ENCODE measurements at places on chromosomes 1 and 21.
A peak's percentile ranks its signal among the peaks of the same experiment; 100 is the strongest.

GRCh38 chr1:156359973-156360372 is 9.0 kb upstream of the RHBG start:
- DNase-seq, result no peak

- no peak for DNase-seq
These were observed 17.4 kb downstream of the CYYR1 start for GRCh38 chr21:26555540-26556146.

- no peak for DNase-seq
These were observed 202.7 kb downstream of the PTPRU start for GRCh38 chr1:29438991-29439390.

DNA sequence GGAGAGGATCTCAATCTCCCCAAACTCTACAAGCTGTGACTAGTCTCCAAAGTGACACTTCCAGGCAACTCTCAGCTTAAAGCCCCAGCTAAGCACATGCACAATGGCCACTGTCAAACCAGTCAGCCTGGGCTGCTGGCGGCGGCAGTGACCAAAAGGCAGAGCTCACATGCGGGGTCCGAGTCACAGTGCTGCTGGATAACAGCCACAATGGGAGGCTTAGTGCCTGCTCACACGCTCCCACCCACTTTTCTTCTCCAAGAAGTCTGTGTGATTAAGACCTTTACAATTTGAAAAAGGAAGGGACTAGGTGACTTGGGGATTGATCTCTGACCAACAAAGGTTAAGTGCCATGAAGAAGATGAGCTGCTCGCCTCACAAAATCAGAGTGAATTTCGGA is 16.8 kb downstream of the RIPK4 start:
- DNase-seq, result no peak

DNA sequence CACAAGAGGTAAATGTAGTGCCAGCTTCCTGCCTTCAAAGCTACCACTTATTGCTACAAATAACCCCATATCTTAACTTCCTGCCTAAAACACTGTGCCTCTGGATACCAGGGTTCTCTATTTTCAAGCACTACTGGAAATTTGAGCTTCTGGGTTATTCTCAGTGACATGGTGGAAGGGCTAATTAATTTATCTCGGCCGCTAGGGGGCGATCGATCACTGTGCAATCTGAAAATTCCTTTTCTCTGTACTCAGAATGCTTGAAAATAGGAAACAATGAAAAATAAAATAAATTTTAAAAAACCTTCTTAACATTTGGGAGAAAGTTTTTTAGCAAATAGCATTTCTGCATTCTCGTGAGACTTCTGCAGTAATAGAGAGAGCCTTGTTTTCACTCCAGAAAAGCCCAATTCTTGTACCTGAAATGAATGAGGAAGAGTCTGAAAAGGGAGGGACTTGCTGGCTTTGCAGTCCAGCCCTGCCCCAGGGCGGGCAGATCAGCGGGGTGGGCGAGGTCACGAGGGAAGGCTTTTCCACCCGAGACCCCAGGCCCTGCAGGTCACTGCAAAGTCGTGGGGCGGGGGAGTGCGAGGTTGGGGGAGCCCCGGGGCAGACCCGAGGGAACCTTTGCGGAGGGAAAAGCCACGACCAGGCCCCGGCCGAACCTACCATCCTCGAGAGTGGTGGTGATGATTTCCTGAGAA is 276.7 kb downstream of the PCP4 start:
- DNase-seq, result peak; percentile 59

DNA sequence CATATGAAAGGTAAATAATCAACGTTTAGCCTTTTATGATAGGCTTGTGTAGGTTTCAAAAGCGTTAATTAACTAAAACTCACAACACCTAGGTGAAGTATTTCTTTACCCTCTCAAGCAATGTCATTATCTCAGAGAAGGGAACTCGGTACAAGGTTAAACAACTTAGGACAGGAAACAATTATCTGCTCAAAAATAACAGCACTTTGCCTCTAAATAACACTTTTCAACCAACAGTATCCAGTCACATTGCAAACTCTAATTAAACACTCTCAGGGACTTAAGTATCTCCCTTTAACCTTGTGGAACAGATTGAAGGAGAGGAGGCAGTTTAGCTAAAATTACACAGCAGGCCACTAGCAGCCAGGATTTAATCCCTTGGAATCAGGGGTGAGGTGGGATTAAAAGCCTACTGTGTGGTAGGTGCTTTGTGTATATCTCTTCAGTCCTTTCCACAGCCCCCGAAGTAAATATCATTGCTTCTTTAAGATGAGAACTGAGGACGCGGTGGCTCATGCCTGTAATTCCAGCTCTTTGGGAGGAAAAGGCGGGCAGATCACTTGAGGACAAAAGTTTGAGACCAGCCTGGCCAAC is 5.2 kb upstream of the AKNAD1 start:
- DNase-seq, result no peak

DNA sequence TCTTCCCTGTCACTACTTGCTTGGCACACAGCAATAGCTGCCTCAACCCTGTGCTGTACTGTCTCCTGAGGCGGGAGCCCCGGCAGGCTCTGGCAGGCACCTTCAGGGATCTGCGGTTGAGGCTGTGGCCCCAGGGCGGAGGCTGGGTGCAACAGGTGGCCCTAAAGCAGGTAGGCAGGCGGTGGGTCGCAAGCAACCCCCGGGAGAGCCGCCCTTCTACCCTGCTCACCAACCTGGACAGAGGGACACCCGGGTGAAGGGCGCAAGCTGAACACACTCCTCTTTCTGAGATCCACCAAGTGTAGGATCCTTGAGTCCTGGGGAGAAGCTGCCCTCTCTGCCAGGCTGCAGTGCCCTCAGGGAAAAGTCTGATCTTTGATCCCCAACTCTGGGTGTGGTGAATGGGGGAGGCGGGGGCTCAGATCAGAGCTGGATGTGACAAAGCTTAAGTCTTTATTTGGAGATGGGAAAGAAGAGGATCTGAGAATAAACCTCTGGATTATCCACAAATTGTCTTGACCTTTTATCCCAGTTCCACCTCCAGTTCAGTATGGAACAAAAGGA is 1.2 kb downstream of the RXFP4 start:
- no peak for DNase-seq

DNA sequence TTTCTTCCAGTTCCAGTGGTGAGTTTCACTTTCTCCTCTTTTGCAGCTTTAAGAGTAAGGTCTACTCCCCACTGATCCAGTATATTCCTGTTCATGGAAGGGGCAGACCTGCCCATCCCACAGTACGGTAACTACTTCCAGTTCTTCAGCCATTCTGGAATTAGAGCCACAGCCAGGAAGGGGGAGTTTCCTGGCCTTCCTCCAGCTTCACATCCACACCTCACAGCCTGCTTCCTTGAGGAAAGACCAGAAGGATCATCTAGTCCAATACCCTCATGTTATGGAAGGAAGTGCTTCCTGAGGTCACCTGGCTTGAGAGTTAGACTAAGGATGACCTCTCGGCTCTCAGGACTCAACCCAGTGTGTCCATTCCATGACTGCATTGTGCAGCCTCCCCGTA is 597.8 kb downstream of the KIF26B start:
- no peak for DNase-seq

- no peak for DNase-seq
These were observed 14.3 kb upstream of the ADAM30 start for GRCh38 chr1:119910618-119911017.

DNA sequence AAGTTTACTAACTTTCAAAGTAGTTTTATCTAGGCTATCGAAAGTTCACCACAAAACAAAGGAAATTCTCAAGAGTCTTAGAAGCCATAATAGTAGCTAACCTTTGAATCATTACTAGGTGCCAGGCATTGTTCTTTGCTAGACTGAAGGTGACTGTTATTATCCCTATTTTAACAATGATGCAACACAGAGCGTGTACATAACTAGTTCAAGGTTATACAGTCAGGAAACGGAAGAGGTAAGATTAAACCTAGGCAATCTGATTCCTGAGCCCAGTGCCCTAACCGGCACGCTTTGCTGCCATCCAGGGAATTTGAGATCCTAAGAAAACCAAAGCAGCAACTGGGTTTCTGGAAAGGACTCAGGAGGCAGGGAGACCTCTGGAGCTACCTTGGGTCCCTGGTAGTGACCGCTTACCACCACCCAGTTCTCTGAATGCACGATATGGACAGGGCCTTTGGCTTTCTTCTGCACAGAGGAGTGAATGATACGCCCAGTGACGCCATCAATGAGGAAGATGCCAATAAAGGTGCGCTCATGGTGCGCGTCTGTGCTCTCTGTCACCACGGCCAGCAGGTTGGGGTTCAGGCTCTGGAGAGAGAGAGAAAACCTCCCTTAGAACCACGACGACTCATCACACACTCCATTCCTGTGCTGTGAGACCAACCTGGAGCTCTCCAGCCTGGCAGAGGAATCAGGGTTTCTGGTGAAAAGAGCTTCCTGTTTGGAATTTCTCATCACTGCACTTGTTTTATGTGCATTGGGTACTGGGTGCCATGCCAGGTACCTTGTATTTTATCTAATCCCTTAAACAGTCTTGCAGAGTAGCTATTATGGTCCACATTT is 13.1 kb upstream of the UBR4 start:
- no peak for DNase-seq

DNA sequence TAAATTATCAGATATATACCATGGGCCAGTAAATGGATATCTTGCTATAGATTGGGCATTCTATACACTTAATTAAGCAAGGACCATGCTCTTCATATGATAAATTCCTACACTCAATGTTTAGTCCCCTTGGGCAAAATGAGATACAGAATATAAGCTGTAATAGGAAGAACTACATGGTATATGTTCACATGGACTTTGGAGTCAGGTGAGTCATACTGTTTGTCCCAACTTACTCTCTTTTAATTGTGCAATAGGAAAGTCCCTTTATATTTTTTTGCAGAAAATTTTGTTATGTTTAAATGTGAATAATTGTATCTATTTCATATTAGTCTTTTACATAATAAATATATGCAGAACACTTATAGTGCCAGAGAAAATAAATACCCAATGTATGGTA is 820.2 kb upstream of the ADAMTS5 start:
- DNase-seq, result no peak

- DNase-seq, result peak; percentile 4
These were observed 50.2 kb upstream of the IVNS1ABP start for GRCh38 chr1:185367218-185367617.

DNA sequence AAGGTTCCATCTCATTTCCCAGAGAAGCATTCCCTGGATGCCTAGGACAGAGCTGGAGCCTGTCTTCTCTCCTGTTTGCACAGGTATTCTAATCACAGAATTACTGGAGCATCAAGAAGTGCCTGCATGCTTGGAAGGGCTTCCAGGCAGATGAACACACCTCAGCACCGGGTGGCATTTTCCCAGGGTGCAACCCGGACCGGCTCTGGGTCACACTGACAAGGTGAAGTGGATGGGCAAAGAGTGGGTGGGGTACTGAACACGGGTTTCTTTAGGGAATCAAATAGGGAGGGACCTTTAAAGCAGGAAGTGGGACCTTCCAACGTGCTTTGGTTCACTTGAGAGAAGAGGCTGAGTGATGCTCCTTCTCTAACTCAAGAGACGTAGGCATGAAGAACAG is 7.1 kb upstream of the PEF1 start:
- no peak for DNase-seq

GRCh38 chr21:15557925-15558324 is 171.9 kb upstream of the USP25 start:
- no peak for DNase-seq

- no peak for DNase-seq
These were observed 5.9 kb downstream of the FNDC10 start for GRCh38 chr1:1593834-1594601.

- DNase-seq, result no peak
These were observed 21.9 kb upstream of the RGSL1 start for GRCh38 chr1:182428043-182428442.

GRCh38 chr1:223001653-223002634 is 141.1 kb downstream of the TLR5 start:
- DNase-seq, result no peak

- DNase-seq, result no peak
These were observed 9.5 kb downstream of the RSPH1 start for GRCh38 chr21:42486531-42486930.

GRCh38 chr21:43210454-43211071 is 41.8 kb downstream of the CRYAA start:
- no peak for DNase-seq

- peak; percentile 21 for DNase-seq
These were observed 98.2 kb upstream of the ZNHIT6 start for GRCh38 chr1:85806236-85806965.

DNA sequence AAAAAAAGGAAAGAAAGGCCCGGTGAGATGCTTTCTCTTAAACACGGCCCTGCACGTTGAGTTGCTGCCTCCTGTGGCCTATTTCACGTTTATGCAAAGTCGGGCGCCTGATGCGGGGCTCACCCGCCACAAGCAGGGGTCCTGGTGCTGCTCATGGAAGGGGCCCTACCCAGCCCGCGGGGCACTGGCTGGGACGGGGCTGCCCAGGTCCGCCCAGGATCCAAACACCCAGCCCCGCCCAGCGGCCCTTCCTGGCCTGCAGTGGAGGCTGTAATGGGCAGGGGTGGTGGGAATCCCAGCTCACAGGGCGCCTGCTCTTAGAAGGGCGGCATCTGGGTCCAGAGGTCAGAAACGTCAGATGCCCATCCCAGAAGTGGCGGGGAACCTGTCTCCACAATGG is 1.6 kb downstream of the COL6A2 start:
- DNase-seq, result no peak

DNA sequence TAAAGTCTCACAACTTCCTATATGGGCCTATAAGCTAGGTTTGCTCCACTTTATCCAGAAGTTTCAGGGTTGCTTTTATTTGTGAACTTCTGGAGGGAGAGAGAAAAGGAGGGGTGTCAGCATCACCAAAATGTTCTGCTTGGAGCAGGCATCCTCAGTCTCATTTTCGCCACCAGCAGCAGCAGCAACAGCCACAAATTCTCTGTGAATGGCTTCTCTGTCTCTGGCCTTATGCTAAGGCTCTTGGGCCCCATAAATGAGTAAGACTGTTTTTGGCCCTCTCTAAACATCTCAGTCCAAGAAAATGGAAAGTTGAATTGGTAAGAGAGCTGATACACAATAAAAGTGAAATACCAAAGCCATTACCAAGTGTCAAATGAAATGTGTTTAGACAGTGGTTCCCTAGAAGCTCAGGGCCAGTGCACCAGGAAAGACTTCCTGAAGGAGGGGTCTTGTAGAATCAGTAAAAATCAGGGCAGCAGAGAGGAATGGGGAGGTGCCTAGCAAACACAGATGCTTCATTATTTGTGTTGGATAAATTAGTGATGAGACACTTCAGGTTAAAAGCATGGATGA is 53.0 kb upstream of the SPATA6 start:
- no peak for DNase-seq

GRCh38 chr1:83095570-83095969 is 903.4 kb downstream of the TTLL7 start:
- no peak for DNase-seq

GRCh38 chr1:22812993-22813790 is 102.6 kb downstream of the EPHB2 start:
- DNase-seq, result no peak

DNA sequence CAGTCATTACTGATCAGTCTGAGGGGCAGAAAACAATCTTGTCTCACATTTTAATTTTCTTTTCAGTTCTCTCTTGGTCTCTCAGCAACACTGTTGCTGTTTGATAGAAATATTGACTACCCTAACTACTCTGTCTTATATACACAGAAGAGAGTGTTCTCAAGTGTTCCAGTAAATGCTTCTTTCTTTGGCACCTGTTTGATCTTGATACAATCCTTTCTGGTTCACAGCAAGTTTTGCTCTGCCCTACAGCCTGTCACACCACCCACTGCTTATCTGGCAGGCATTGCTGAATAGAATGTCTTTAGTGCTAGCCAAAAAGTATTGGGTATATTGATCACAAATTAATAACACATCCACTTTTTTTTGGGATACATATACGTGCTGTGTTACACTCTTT is 75.7 kb upstream of the WLS start:
- DNase-seq, result no peak

- DNase-seq, result no peak
These were observed 275.2 kb upstream of the DPYD start for GRCh38 chr1:98196012-98196411.
